Hematopoietic multipotent progenitor cell treated with erythropoietin and hydrocortisone succinate and interleukin-3 and kit ligand, for 4 days (in vitro differentiated cells): ENCODE measurements at places on chromosomes 16 and 17.

- DNase-seq = no peak
Observed at GRCh38 chr16:63373744-63374143, 1337.5 kb upstream of the CDH8 start.

GRCh38 chr17:77117415-77117814, 23.4 kb upstream of the SEC14L1 start:
- no peak for DNase-seq

GRCh38 chr17:74161503-74161875, 42.0 kb upstream of the RPL38 start:
- DNase-seq = no peak

- DNase-seq = peak; percentile 69
Observed at GRCh38 chr16:66658143-66658859, 38.2 kb downstream of the CMTM4 start.

DNA sequence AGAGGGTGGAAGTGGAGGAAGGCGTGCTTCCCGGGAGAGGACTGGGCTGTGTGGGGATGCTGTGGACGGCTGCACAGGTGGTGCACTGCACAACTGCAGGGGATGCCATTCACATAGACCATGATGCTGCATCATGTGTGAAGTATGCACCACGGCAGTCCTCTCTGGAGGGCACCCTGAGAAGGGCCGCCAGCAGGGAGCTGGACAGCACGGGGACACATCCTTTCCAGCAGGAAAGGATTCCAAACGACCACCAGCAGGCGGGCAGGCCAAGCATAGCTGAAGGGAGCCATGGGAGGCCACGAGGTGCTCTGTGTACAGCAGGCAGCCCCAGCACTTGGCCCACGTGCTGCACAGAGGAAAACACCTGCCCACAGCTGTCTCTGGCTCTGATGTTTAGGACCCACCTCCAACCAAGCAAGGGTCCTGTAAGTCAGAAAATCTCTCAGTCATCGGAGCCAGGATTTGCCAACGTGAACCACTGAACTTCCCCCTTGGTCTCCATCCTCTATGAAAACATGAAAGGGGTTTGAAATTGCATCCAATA, 10.1 kb downstream of the ACTG1 start:
- no peak for DNase-seq

- no peak for DNase-seq
Observed at GRCh38 chr17:79792984-79793923, 3.6 kb downstream of the CBX8 start.

DNA sequence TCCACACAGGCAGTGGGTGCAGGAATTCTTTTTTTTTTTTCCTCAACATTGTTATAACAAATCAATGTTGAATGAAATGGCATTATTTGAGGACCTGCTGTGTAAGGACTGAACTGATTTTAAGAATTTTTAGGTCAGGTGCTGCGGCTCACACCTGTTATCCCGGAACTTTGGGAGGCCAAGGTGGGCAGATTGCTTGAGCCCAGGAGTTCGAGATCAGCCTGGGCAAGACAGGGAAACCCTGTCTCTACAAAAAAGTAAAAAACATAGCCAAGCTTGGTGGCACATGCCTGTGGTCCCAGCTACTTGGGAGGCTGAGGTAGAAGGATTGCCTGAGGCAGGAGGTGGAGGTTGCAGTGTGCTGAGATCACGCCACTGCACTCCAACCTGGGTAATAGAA, 12.4 kb downstream of the MPRIP start:
- DNase-seq = no peak
